ENCODE measurements at places on chromosomes 6 and 20. TPM values are rescaled to one million over a fixed set of nuclear protein-coding genes. Genes with fewer than 3 reads are reported as not detected.

DNA sequence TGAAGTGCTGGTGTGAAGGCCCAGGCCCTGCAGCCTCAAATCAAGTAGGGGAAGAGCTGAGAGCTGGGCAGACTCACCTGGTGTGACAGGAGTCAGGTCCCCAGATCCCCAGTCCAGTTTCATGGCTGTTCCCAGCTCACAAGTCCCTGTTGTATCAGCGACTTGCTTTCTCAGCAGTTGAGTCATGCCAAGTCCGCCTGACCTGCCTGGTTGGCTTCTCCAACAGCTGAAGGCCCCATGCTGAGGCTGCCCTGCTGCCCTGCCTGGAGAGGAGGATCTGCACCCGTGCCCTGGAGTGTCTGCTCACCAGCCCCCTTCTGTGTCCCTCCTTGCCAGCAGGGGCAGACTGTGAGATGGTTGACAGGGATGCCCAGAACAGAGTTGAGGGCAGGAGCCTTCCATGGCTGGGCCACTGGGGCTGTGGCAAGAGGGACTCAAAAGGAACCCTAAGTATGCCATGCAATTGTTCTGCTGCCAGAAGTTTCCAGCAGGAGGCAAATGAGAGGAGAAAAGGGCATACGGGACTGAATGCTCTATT is 39.3 kb upstream of the TRAF3IP2 start:
- no peak overlapping the region for H3K4me3 ChIP-seq
- no peaks in the 10 kb centered on the region for H3K27me3 ChIP-seq
- H3K4me1 ChIP-seq, result no peaks in the 10 kb centered on the region
- no peak for DNase-seq
- H3K27ac ChIP-seq, result no peak overlapping the region

DNA sequence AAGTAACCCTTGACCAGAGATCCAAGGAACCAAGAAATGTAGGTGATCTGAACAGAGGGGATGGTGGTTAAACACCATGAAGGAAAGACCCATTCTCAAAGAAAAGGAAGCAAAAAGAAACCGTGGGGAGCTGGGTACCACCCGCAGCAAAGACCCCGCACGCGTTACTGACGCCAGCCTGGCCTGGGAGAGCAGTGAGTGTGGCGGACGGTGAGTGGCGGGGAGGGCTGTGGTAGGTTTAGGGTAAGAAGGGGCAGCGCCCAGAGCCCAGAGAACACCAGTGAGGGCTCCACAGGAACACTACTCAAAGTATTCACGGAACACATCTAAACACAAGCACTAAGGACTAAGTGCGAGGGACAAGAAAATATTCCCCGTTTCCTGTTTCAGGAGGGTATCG is 4.2 kb downstream of the GMEB2 start:
- H3K27me3 ChIP-seq, result no peaks in the 10 kb centered on the region
- no peak overlapping the region for H3K27ac ChIP-seq
- H3K4me3 ChIP-seq, result no peak overlapping the region
- no peak for DNase-seq

DNA sequence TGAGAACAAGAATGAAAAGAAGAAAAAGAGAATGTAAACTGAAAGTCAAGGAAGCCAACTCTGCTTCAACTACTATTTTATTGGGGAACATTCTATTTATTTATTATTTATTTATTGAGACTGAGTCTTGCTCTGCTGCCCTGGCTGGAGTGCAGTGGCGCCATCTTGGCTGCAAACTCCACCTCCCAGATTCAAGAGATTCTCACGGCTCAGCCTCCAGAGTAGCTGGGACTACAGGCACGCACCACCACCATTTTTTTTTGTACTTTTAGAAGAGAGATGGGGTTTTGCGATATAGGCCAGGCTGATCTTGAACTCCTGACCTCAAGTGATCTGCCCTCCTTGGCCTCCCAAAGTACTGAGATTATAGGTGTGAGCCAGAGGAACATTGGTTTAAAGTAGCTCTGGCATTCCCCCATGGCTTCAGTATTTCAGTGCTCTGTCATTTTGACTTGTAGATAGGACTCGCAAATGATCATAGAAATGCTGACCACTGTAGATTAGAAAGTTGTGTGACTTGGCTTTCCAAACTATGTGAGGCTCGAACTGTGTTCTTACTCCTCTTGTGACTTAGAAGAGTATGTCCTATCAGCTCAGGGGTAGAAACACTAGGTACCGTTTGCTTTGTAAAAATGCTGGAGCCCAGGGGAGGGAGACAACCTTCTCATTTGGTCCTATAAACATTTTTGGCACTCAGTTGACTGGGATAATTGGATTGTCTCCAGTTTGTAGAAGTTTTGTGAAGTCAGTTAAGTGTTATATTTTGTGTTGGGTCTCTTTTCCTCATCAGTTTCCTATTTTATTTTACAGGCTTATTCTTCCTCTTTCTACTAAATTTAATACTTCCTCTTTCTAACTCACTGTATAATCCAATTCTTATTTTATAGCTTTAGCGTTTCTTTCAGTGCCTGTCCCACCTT is 544.9 kb upstream of the CITED2 start:
- H3K36me3 ChIP-seq, result no peaks in the 10 kb centered on the region
- no peaks in the 10 kb centered on the region for H3K27me3 ChIP-seq
- H3K4me3 ChIP-seq, result no peak overlapping the region
- H3K4me1 ChIP-seq, result no peaks in the 10 kb centered on the region
- DNase-seq, result no peak
- H3K27ac ChIP-seq, result no peak overlapping the region

- H3K27me3 ChIP-seq, result no peaks in the 10 kb centered on the region
- H3K27ac ChIP-seq, result no peak overlapping the region
- no peaks in the 10 kb centered on the region for H3K36me3 ChIP-seq
- peaks cover 4% of the 10 kb centered on the region for H3K4me1 ChIP-seq
- no peak overlapping the region for H3K4me3 ChIP-seq
- DNase-seq, result peak; percentile 25
Observed at GRCh38 chr6:107330168-107330567, 129.2 kb downstream of the PDSS2 start.

GRCh38 chr6:22940581-22941290 is 371.4 kb downstream of the HDGFL1 start:
- H3K27me3 ChIP-seq, result no peaks in the 10 kb centered on the region
- H3K27ac ChIP-seq, result no peak overlapping the region
- no peak overlapping the region for H3K4me3 ChIP-seq
- no peaks in the 10 kb centered on the region for H3K36me3 ChIP-seq

DNA sequence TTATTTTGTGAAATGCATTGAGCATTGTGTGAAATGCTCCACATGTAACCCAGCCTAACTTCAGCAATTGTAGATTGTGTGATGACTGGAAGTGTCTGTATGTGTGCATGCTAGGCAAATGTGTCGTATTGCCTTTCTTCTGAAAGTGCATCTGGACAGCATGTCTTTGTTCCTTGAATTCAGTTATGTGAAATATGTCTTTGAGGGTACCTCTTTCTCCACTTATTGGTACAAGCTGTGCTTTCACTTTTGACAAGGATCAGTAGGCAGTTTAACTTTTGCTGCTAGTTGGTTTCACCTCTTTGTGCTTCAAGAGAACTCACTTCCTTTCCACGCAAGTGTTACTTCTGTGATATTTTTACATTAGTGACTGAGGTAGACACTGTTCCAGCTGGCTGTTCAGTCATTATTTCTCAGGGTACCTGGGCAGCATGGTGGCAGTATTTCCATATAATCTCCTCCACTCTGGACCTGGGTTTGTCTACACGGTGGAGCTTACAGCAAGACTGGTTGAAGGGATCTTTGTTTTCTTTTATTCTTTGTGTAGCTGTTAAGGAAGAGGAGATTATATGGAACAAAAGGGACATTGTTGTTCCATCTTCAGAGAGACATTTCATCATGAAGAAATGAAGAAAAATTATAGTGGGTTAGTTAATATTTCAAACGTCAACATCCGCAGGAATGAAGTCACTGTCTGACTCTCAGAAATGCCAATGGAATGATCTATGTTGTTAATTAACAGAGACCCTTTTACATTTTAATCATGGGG is 175.4 kb downstream of the UTRN start:
- no peaks in the 10 kb centered on the region for H3K27me3 ChIP-seq
- H3K36me3 ChIP-seq, result peaks cover 19% of the 10 kb centered on the region
- H3K27ac ChIP-seq, result peak overlapping the region; percentile 12
- peak; percentile 33 for DNase-seq

GRCh38 chr6:89950879-89951391 is 56.7 kb downstream of the GJA10 start:
- no peaks in the 10 kb centered on the region for H3K36me3 ChIP-seq
- no peak overlapping the region for H3K27ac ChIP-seq
- peaks cover 43% of the 10 kb centered on the region for H3K4me1 ChIP-seq
- DNase-seq, result no peak

GRCh38 chr6:144259986-144260385 is 25.1 kb upstream of the UTRN start:
- H3K36me3 ChIP-seq, result no peaks in the 10 kb centered on the region
- H3K27ac ChIP-seq, result no peak overlapping the region
- no peaks in the 10 kb centered on the region for H3K27me3 ChIP-seq
- no peak for DNase-seq
- H3K4me3 ChIP-seq, result no peak overlapping the region
- H3K4me1 ChIP-seq, result no peaks in the 10 kb centered on the region

GRCh38 chr20:44736170-44737021 is 9.3 kb upstream of the KCNK15 start:
- H3K36me3 ChIP-seq, result no peaks in the 10 kb centered on the region
- no peaks in the 10 kb centered on the region for H3K4me1 ChIP-seq

- no peak overlapping the region for H3K27ac ChIP-seq
- H3K4me1 ChIP-seq, result no peaks in the 10 kb centered on the region
- no peak overlapping the region for H3K4me3 ChIP-seq
- DNase-seq, result no peak
Observed at GRCh38 chr6:52650941-52651340, 20.0 kb upstream of the TMEM14A start.

GRCh38 chr20:1417273-1417672 is 24.4 kb upstream of the FKBP1A start:
- no peaks in the 10 kb centered on the region for H3K36me3 ChIP-seq
- H3K4me1 ChIP-seq, result no peaks in the 10 kb centered on the region
- H3K27ac ChIP-seq, result no peak overlapping the region
- no peak overlapping the region for H3K4me3 ChIP-seq

DNA sequence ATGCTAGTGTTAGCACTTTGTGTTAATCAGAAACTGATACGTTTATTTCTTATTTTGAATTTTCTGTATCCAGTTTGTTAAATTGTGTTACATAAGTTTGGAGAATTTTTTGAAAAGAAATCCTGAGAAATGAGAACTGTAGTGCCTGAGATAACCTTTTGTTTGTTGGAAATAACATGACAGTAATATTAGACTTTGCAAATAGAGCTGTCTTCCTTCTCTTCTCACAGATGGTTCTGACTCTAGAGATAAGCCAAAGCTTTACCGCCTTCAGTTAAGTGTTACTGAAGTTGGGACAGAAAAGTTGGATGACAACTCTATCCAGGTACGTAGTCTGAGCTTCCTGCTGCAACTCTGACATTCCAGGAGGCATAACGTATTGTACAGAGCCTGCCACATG is 69.9 kb downstream of the AFDN start:
- H3K4me3 ChIP-seq, result no peak overlapping the region
- no peak for DNase-seq
- no peaks in the 10 kb centered on the region for H3K4me1 ChIP-seq
- no peaks in the 10 kb centered on the region for H3K27me3 ChIP-seq
- H3K27ac ChIP-seq, result no peak overlapping the region
- no peaks in the 10 kb centered on the region for H3K36me3 ChIP-seq

DNA sequence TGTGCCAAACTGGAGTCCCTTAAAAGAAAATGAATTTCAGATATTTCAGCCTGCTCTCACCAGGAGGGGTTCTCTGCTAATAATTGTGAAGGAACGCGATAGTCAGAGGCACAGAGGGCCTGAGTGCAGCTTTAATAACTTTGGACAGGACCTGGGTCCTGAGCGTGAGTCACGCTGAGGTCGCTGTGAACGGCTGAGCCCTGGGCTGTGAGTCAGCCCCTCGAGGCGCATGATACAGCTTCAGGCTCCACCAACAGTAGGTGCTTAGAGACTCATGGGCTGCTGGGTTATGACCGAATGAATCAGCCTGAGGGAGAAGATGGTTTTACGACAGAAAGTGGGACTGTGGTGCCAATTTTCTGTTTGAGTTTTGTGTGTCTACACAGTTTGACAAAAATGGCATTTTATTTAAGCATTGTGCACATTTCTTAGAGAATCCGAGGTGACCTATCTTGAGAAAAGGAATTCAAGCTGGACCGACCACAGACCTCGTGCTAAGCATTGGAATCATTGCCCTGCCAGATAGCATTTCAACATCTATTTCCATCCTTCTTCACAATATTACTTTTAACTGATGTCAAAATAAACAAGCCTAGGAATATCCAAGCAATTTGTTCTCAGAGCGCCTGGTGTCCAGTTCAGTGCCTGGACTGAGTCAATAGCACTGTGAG is 183.0 kb downstream of the THBS2 start:
- DNase-seq, result no peak
- no peaks in the 10 kb centered on the region for H3K4me1 ChIP-seq
- H3K36me3 ChIP-seq, result no peaks in the 10 kb centered on the region
- no peak overlapping the region for H3K4me3 ChIP-seq
- H3K27me3 ChIP-seq, result no peaks in the 10 kb centered on the region
- H3K27ac ChIP-seq, result no peak overlapping the region

DNA sequence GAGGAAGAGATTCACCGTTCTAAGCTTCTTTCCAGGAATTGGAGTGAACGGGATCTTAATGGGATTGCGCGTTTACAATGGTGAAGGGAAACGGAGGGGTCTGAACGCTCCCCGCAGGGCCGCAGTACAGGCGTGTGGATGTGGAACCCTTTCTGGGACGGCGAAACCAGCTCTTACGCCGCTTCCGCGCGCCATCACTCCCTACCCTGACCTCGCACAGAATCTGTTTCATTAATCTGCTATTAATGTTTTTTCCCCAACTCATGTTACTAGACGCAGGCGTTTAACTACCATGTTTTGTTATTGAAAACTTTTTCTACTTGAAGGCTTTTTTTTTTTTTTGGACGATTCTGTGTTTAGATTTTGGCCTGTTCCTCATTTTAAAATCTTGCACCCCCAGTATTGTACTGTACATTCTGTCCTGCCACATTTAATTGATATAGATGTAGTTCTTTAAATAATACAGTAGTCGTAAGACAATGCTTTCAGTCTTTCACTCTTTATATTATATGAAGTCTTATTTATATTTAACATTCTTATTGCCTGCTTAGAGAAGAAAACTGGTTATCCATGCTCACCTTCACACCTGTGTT is 696 bp upstream of the SUPT3H start:
- no peaks in the 10 kb centered on the region for H3K4me1 ChIP-seq
- no peaks in the 10 kb centered on the region for H3K36me3 ChIP-seq
- peak overlapping the region; percentile 86 for H3K27ac ChIP-seq
- H3K4me3 ChIP-seq, result peak overlapping the region; percentile 75

DNA sequence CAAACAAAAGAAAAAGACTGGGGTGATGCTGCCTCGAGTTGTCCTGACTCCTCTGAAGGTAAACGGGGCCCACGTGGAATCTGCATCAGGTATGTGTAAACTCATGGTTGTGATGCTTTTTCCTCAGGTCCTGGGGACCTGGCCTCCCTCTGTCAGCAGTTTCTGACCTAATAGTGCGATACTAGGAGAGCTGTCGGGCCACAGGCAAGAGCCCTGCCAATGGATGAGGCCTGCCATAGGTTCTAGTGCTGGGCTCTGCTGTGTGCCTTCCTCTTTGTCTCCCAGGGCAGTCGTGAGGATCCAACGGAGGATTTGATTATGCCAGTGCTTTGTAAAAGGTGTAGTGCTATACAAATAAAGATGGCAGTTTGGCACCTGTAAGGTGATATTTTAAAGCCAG is 71.2 kb downstream of the ASXL1 start:
- H3K36me3 ChIP-seq, result peaks cover 20% of the 10 kb centered on the region
- DNase-seq, result no peak
- H3K27me3 ChIP-seq, result no peaks in the 10 kb centered on the region
- no peak overlapping the region for H3K4me3 ChIP-seq
- no peak overlapping the region for H3K27ac ChIP-seq

The RIPOR3 gene
- total RNA-seq, result not detected

The EPHA7 gene
- not detected for total RNA-seq

The CTCFL gene
- total RNA-seq, result not detected

The SIRPD gene
- total RNA-seq, result 0.76 TPM

The SEMG1 gene
- not detected for total RNA-seq

The FAM83C gene
- not detected for total RNA-seq

The NKX2-2 gene
- not detected for total RNA-seq

The ATP9A gene
- total RNA-seq, result 0.24 TPM

The HLA-DRB5 gene
- total RNA-seq, result 1.3 TPM

The SYCP2 gene
- 3.2 TPM for total RNA-seq

Measured in naive thymus-derived CD4-positive, alpha-beta T cell (primary cell).